K562 (cell line): ENCODE measurements at places on chromosomes 1 and 21. TPM values are rescaled to one million over a fixed set of nuclear protein-coding genes. Genes with fewer than 3 reads are reported as not detected.

DNA sequence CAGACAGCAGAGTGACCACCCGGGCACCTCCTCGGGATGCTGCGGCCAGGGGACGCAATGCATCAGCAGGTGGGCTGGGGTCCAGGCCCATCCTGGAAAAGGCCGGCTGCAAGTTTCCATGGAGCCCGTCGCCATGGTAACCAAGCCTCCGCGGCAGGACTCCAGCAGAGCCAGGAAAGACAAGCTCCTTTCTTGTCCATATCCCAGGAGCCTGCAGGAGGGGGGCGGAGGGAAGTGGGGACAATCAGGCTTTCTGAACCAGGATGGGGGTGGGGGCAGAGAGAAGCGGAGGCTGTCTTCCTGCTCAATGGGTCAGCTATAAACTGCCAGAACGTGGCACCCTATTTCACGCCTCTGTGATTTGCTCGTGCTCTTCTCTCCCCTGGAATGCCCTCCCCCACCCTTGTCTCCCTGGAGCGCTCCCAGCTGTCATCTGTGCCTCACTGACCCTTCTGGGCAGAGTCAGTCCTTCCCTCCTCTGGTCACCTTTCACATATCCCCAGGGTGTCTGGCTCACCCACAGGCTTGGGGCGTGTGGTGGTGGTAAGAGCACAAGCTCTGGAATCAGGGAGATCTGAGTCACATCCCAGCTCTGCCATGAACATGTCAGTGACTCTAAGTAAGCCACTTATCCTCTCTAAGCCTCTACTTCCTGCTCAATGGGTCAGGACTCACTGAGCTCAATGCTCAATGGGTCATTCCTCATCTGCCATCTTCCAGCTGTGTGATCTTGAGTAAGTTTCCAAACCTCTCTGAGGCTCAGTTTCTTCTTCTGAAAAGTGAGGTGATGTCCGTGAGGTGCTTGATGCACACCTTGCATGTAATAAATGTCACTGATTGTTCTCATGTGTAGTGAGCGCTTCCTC is 58.9 kb upstream of the LAPTM5 start:
- peak; percentile 37 for DNase-seq

GRCh38 chr1:2003541-2004131 is at the start of gene CFAP74:
Gene CFAP74 (minus strand): TSS chr1:2003786. CDS start chr1:1990956, 12,830 bp downstream.
- peak; percentile 95 for DNase-seq

DNA sequence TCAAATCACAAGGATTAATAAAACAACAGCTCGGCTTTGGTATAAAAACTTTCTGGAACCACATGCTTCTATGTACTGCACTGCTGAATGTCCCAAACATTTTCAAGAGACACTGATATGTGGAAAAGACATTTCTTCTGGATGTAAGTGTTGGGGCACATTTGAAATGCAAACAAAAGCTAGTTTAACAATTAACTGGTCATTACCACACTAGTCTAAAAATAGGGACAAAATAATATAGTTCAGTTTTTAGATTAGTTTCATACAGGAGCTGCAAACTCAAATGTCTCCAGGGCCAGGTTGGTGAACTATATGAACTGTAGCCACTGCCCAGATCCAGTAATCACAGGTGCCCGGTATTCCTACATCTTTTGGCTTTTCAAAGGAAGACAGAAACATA is 3.2 kb downstream of the IL23R start:
- no peak for DNase-seq

DNA sequence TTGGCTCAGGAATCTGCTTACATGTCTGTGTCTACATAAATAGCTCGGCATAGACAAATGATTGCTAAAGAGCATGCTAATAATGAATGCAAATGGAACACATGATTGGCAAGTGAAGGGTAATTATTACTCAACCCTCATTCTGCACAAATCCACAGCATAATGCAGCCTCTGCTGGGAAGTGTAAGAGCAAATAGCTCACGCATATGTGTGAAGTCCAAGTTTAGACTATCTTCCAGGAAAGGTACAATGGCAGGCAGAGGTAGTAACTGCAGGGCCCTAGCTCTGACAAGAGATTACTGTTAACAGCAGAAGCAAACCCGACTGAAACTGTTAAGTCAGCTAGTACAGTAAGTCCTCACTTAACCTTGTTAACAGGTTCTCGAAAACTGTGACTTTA is 7.0 kb upstream of the IL6R start:
- no peak for DNase-seq

DNA sequence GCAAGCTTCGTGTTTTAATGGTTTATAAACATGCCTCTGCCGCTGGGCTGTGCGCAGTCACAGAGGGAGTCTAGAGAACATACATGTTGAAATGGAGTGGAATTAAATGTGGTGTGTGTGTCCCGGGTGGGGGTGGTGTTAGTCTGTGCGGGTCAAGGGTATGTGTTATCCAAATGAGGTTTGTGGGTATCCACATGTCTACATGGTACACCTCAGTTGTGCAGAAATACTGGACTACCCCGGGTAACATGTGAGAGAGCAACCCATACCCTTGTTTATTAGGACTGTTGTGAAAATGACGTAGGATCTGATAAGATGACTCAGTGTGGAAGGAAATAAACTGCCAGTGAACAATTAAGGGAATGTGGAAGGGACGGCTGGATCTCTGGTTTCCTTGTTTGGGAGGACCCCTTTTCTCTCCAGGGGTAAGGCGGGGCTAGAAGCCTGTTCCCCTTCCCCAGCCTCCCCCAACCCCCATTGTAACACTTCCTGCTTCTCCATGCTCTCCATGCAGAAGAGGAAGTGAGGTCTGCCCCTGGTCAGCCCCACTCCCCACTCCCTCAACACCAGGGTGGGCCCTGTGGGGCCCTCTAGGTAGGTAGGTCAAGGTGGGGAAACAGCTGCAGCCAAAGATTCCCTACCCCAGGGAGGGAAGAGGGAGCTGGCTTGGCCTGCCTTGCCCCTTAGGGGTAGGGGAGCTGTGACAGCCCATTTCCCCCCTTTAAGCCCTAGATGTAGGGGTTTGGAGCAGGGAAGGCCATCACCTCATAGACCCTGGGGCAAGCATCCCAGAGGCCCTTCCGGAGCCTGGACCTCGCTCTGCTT is 690 bp downstream of the EPS8L3 start:
- DNase-seq: peak; percentile 54

DNA sequence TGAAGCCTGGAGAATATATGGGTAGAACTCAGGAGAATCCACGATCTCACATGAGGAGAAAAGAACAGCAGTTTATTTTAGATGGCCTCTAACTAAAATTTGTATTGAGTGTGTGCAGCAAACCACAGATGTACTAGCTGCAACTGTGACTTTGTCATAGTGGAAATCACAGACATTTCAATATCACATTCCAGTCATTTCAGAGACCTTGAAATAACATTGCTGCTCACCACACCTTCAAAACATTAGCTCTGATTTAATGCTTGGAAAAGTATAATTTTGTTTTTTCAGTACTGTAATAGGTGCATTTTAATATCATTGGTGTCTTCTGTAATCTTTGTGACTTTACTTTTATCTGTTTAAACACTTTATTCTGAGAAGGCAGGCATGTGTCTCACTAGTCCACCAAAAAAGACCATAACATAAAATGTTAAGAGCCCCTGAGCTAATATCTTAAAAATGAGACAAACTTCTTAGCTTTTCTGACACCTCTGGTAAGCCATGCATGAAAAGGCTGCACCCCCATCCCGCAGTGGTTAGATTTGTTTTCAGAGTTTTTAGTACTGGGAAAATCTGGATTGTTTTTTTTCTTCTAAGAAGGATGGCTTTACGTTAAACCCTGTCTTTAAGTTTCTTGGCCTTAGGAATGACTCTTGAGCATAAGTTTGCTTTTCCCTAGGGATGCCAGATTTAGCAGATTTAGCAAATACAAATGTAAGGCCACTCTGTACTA is 30.1 kb downstream of the KCNJ15 start:
- no peak for DNase-seq

The RSPO1 gene
- total RNA-seq: not detected in 2 replicates

GRCh38 chr1:64597113-64597512 is 127.2 kb downstream of the CACHD1 start:
- DNase-seq: no peak

DNA sequence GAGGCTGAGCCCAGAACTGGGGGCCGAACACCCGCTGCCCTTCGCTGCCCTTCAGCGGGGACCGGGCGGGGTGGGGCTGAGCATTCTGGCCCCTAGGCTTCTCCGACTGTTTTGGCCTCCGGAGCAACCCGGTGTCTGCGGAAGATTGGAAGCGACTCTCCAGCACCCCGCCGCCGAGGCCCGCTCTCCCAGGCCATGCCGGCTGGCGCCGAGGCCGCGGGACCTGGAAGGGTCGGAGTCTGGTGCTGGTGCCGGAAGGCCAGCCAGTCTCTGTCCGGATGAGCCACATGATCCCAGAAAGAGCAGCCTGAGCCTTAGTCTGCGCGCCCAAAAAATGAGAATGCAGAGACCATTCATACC is 272.0 kb downstream of the FOXD2 start:
- no peak for DNase-seq

DNA sequence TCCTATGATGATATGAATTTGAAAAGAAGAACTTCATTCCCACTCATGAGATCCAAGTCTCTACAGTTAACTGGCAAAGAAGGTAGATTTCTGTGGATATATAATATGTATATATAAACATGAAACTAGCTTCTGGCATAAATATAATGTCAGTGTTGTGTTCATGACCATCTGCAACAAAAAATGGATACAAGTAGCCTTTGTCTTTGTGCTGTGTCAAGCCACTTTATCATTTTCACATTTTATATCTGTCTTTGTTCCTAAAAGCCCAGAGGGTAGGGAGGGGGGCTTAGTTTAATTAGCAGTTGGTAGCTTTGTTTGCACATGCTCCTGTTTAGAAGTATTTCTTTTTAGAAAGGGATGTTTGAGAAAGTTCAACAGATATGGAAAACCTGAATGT is 56.2 kb upstream of the FASLG start:
- DNase-seq: no peak

GRCh38 chr1:22239378-22239777 is 96.5 kb upstream of the WNT4 start:
- no peak for DNase-seq

- peak; percentile 61 for DNase-seq
Measured at GRCh38 chr1:237864338-237865244, 26.1 kb downstream of the ZP4 start.

GRCh38 chr1:19461220-19461554 is 24.2 kb downstream of the CAPZB start:
- no peak for DNase-seq
